Sigmoid colon (tissue), 7 donors: ENCODE measurements at places on chromosomes 12 and 14.
A peak's percentile ranks its signal among the peaks of the same experiment; 100 is the strongest.

GRCh38 chr12:31019561-31019960 lies 54.1 kb upstream of the DDX11 start:
- DNase-seq, result peak; percentile 3

GRCh38 chr14:31990926-31991572 lies 86.1 kb upstream of the ARHGAP5 start:
- DNase-seq, result no peak

GRCh38 chr12:43805149-43805859 lies 813 bp downstream of the TWF1 start:
- no peak for DNase-seq

DNA sequence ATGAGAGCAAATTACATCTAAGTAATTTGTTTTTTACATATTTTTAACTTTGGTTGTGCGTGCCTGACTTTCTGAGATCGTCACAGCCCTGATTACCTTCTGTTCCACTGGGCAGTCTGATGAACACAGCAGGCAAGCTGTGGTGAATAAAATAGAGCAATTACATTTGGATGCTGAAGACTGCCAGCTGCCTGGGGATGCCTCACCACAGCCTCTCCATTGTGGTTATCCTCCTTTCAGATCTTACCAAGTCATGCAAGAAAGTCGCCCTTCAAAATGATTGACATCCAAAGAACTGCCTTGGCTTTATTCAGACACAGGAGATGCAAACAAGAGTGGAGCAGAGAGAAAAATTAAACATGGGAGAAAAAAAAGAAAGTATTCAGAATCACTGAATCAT lies 456.6 kb upstream of the TMPO start:
- DNase-seq, result no peak

- DNase-seq, result no peak
Observed at GRCh38 chr14:74984236-74985027, 18.3 kb upstream of the EIF2B2 start.

DNA sequence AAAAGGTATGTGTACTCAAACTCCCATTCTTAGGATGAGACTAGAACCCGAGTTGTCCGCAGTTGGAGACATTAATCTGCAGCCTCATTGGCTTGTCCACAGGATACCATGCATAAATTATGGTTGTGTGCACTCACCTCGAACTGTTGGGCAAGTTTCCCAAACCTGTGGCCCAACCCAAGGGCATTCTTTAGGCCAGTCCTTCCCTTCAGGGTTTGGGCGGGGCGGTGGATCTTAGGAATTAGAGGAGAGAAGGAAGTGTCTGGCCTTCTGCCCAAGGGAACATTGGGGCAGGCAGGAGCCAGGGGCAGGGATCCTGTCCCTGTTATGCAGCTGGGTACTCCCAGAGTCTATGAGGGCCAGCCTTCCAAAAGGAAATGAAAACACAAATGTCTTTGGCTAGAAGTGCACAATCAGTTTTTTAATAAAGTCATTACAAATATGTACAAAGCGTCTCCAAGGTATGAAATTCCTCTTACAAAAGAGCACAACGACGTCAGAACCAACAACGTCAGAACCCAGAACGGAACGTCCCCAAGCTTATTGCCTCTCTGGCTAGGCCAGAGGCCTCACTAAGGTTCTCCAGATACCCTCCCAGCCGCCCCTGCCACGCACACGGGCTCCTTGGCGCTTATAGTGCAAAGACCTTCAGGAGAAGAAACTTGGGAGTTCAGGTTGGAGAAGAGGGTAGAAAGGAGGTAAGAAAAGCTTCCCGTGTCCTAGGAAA lies 25.3 kb downstream of the HRK start:
- no peak for DNase-seq

DNA sequence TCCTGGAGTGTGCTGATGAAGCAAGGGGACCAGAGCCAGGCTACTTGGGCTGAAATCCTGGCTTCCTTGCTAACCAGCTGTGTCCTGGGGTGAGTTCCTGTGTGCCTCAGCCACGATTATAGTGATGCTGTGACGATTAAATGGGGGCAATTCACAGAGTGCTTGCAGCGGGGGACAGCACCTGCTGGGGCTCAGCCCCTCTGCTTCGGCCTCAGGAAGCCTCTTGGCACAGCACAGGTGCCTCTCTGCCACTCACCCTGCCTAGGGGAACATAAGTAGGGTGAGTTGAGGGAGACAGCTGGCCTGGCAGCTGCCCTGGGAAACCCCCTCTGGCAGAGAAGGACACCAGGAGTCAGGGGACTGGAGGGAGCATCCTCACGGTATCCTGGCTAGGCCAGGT lies 9.4 kb downstream of the KRT80 start:
- no peak for DNase-seq
